ENCODE measurements at places on chromosomes 2 and 18.

DNA sequence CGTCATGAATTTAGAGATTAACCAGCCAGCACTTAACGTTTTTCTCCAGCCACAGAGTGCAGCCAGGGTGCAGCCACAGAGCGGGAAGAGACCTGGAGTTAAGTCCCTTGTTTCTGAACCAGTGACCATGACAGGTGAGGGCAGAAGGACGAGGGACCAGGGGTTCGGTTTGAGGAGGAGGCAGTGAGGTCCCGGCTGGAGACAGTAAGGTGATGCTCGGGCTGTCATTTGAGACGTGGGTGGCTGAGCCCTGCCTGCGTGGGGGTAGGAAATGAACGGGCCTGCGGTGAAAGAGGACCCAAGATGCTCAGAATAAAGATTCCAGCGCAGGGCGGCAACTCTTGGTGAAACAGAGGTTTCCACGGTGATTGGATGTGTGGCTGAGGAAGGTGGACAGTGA lies 205.9 kb downstream of the SNTG2 start:
- DNase-seq, result no peak

DNA sequence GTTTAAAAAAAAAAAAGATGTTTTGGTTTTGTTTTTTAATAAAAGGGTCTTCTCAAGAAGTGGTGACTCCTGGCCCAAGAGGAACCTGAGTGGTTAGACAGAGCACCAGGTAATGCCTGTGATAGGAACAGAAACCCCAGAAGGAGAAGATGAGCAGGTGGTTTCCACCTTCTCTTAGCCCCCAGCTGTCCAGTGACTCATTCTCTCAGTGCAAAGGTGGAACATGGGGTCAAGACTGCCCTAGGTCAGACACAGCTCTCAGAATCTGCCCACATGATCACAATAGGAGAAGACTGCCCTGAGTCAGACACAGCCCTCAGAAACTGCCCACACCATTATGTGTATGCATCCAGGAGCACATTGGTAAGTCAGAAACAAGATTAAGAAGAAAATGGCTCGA lies 61.8 kb downstream of the TBC1D8 start:
- no peak for DNase-seq

GRCh38 chr2:191866675-191867506 lies 20.0 kb upstream of the CAVIN2 start:
- peak; percentile 36 for DNase-seq

DNA sequence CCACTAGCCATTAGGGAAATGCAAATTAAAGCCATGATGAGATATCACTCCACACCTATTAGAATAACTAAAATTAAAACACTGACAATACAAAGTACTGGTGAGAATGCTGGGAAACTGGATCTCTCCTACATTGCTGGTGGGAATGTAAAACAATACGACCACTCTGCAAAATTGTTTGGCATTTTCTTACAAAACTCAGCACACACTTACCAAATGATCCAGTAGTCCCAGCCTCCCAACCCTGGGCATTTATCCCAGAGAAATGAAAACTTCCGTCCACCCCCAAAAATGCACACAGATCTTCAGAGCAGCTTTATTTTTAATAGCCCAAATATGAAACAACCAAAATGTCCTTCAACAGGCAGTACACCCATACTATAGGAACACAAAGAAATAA lies 8.9 kb upstream of the TMSB10 start:
- DNase-seq, result no peak

GRCh38 chr2:126117886-126118285 lies 538.1 kb upstream of the GYPC start:
- DNase-seq, result no peak

- no peak for DNase-seq
Observed at GRCh38 chr2:135050132-135050531, 2.0 kb upstream of the RAB3GAP1 start.

DNA sequence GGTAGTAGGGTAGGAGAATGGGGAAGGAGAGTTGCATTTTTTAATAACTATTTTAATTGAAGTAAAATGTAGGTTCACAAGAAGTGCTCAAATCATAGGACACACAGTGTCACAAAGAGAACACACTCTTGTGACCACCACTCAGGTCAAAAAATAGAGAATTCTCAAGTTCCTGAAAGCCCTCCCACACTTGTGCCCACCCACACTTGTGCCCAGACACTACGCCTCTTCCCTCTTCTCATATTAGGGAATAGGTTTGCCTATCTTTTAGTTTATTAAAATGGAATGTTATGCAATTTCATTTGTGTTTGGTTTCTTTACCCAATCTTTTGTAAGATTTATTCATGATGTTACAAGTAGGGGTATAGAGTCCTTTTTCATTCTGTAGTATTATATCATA lies 67.2 kb downstream of the UGGT1 start:
- no peak for DNase-seq

DNA sequence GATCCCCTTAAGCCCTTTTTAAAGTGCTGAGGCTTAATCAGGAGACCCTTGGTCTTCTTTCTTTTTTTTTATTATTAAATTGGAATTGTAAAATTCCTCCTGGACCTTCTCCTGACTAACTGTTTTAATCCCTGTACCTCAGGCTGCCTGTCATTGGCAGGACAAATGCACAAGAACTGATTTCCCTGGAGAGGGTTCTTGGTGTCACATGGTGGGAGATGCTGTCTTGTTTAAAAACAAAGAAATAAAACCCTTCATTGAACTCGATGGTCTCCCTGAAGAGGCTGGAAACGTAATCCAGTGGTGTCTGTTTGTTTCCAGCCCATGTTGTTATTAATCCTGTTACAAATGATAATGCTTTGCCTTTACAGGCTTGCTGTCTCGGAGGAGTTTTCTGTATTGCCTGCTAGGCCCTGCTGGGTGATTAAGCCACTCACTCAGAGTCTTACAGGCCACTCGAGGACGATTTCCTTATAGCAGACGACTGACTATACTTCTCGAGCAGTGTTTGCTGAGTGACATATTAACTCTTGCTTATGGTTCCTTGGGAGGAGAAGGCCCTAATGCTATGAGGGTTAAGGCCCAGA lies 100.5 kb upstream of the MGAT5 start:
- no peak for DNase-seq

DNA sequence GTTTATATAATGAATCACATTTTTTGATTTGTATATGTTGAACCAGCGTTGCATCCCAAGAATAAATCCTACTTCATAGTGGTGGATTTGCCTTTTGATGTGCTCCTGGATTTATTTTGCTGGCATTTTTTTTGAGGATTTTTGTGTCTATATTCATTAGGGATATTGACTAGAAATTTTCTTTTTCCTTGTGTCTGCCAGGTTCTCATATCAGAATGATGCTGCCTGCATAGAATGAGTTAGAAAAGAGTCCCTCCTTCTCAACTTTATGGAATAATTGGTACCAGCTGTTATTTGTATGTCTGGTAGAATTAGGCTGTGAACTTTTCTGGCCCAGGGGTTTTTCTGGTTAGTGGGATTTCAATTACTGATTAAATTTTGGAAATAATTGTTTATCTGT lies 457.4 kb upstream of the DSEL start:
- no peak for DNase-seq

DNA sequence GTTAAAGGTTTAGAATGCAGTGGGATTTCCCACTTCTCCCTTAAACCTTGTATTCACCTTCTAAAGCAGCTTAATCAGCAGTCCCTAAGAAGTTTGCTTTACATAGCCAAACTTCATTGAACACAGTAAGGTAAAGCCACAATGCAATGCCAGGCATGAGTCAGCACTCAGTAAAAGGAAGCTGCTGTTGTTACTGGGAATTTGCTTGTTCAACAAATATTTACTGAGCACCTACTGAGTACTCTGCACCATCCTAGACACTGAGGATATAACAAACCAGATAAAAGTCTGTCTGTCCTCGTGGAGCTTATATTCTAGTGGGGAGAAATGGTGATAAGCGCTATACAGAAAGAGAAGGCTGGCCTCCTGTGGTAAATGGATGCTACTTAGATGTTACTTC lies 162.7 kb downstream of the PKP4 start:
- no peak for DNase-seq

- no peak for DNase-seq
Observed at GRCh38 chr2:157468931-157469708, 25.2 kb upstream of the CYTIP start.

DNA sequence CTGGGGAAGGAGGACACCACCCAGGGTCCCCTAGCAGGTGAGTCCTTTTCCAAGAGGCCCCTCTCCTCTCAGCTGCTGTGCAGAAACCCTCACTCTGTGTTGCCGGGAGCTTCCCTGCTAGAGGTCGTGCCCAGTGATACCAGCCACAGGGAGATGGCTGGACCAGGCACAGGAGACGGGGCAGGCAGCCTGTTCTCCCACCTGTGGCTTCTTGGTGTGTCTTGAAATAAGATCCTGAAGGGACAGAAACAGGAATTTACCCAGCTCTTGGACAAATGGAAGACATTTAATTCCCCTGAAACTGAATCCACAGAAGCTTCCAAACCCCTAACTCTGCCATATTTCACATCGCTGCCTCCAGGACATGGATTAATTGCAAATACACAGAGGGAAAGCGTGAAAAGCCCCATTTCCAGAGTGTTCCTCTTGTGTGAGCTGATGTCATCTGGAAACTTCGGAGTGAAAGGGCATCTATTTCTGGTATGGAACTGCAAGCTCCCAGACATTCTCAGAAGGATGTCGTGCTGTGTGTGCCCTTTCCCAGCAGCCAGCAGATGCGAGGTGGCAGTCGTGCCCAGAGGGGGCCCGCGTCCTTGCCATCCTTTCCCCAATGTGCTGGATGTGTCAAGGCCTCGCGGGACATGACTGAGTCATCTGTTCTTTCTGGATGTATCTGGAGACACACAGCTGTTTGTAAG lies 177.7 kb downstream of the SEPTIN10 start:
- no peak for DNase-seq

- DNase-seq, result no peak
Observed at GRCh38 chr2:76641506-76641905, 880.7 kb downstream of the LRRTM4 start.

DNA sequence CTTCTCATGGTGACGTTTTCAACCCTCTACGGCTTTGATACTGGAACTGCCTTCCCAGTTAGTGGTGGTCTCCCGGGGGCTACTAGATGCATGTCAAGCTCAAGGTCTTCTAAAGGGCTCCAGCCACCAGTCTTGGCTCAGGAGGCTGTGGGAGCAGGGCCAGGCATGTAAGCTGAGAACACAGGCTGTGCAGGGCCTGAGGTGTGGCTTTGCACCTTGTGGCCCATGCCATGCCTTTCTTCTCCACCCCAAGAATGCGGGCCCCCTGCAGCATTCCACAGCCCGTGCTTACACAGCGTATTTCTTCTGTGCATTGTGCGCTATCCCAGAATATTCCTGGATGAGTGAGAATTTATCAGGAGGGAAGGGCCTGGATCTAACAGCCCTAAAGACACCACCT lies 144.9 kb downstream of the SEPTIN10 start:
- no peak for DNase-seq

- no peak for DNase-seq
Observed at GRCh38 chr18:12321333-12321732, 13.3 kb downstream of the TUBB6 start.

DNA sequence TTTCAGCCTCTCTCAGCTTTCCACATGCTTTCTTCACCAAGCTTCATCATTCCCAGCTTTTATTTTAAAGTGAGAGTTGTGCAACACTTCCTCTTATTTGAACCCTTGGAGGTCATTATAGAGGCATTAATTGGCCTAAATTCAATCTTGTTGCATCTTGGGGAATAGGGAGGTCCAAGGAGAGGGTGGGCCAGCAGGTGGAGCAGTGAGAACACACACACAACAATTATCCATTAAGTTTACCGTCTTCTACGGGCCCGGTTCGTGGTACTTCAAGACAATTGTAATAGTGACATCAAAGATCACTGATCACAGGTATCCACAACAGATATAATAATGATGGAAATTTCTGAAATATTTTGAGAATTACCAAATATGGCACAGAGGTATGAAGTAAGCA lies 457.2 kb upstream of the SMIM21 start:
- DNase-seq, result no peak

DNA sequence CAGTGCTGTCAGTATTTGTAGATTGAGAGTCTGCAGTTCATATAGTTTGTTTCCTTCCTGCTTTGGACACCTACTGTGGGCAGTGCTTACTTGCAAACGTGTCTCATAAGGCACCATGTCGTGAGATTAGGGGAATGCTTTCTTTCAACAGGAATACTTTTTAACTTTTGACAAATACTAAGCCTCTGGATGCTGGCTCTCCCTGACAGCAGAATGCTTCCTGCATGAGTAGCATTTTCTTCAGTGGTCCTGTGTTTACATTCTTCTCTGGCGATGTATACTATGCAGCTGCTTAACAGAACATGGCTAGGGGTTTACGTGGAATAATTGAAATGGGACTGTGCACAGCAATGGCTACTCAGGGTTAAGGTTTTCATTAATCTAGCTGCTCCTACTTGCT lies 807.5 kb downstream of the MBD2 start:
- no peak for DNase-seq

DNA sequence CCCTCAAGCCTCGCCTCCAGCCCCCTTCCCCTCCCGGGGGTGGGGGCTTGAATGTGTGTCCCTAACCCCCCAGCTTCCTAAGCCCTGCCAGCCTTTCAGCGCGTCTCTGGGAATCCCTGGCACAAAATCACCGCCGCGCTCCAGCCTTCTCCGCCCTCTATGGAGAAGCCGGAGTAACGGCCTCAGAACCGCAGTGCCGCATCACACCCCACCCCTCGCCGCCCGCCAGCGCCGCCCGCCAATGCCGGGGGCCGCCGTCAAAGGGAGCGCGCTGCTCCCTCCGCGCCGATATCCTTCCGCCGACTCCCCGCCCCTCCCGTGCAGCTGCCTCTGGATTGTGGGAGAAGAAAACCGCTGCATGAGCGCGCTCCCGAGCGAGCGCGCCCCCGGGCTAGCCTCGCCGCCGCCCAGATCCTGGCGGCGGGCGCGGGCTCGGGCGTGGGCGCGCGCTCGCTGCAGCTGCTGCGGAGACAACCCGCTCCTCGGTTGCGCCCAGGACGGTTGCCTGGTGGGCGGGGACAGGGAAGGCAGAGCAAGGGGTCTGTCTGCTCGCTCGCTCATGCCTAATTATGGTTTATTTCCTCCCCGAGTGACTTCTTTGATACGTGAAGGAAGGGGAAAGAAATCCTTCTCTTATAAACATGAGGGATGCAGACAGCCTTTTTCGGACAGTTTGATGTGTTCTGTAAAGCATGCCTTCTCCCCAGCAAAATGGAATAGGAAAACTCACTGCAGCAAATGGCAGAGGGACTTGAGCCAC lies at the start of gene CCDC88A:
CCDC88A (minus strand) TSS at position 178 of the 760 bp plus-strand sequence. CDS start 777 bp downstream, outside the sequence.
- DNase-seq, result peak; percentile 96

- no peak for DNase-seq
Observed at GRCh38 chr2:163044114-163044513, 205.5 kb upstream of the KCNH7 start.

GRCh38 chr2:240523451-240524281 lies 34.1 kb downstream of the ANKMY1 start:
- DNase-seq, result no peak

- no peak for DNase-seq
Observed at GRCh38 chr2:167544602-167545001, 656.3 kb downstream of the XIRP2 start.

DNA sequence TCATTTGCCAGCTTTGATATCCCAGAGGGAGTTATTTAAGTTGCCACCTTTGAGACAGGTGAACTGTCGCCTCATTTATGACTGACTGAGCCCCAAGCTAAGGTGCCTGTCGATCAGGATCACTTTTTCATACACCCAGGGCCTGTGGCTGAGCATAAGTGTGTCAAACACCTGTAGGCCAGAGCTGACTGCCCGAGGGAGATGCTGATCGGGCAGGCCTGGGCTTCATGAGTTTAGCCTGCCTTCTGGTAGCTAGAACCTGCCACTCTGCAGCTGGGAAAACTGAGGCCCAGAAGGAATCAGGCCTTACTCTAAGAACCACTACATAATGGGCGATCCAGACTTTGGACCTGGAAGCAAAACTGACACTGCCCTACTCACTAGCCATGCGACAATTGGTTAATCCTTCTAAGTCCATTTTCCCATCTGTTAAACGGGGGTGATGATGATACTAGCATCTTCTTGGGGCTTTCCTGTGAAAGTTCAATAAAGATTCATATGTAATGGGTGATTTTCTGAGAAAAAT lies 188.7 kb upstream of the GLI2 start:
- DNase-seq, result no peak
